ENCODE measurements at places on chromosomes 7 and 10.
A peak's percentile ranks its signal among the peaks of the same experiment; 100 is the strongest.

- DNase-seq = no peak
These were observed 104.9 kb downstream of the CDK6 start for GRCh38 chr7:92731335-92732063.

- DNase-seq = no peak
These were observed 25.3 kb upstream of the SMARCD3 start for GRCh38 chr7:151273651-151274390.

GRCh38 chr10:14681305-14681704, 93.4 kb downstream of the FAM107B start:
- no peak for DNase-seq

- DNase-seq = no peak
These were observed 201.4 kb downstream of the PCLO start for GRCh38 chr7:82961240-82961639.

GRCh38 chr10:68861253-68861652, 33.9 kb downstream of the STOX1 start:
- peak; percentile 17 for DNase-seq

DNA sequence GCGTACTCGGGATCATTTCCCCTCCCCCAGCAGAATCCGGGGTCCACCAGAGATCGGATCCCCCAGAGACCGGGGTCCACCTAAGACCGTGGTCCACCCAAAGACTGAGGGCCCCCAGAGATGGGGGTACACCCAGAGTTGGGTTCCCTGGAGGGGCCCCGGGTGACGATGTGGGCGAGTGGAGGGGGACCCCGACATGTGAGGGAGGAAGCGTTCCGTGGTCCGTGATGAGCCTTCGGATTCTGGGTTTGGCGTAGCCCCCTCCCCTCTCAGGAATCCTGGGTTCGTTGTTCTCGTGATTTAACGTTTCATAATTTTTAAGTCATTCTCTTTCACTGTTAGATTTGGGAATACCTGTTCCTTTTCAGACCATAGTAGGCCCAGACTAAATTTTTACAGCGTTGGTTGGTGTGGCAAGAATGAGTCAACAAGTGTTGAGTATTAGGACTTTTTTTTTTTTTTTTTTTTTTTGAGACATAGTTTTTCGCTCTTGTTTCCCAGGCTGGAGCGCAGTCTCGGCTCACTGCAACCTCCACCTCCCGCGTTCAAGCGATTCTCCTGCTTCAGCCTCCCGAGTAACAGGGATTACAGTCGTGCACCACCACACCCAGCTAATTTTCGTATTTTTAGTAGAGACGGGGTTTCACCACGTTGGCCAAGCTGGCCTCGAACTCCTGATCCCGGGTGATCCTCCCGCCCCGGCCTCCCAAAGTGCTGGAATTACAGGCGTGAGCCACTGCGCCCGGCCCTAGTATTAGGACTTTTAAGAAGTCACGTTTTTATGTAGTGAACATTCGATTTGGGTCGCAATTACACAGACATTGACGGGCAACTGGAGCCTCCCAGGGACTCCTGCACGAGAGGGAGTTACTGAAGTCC, 672 bp downstream of the GTPBP4 start:
- no peak for DNase-seq

DNA sequence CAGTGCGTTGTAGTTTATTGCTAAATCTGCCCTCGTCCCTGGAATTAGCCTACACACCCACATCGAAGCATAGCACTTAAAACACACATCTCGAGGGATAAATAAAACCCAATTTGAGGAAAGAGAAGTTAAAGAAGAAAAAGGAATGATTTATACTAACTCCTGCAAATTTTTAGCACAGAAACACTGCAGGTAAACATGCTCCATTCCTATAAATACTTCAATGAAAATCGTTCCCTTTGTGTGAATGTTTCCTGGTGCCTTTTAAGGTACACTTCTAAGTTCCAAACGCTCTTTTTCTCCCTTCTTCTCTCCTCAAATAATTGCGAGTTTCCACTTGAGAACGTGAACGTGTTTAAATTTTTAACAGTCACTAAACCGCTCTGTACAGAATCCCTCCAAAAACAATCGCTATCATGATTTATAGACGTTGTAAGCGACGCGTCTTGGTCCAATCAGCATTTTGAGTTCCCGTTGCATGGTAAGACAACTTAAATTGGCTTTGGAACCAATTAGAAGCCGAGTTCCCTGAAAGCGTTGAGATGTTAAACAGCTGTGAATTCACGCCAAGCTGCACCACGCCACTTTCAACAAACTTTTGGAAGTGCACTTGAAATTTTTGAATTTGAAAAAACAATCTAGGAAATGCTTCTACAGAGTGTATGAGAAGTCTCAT, 12.5 kb upstream of the EBLN1 start:
- DNase-seq = peak; percentile 82

DNA sequence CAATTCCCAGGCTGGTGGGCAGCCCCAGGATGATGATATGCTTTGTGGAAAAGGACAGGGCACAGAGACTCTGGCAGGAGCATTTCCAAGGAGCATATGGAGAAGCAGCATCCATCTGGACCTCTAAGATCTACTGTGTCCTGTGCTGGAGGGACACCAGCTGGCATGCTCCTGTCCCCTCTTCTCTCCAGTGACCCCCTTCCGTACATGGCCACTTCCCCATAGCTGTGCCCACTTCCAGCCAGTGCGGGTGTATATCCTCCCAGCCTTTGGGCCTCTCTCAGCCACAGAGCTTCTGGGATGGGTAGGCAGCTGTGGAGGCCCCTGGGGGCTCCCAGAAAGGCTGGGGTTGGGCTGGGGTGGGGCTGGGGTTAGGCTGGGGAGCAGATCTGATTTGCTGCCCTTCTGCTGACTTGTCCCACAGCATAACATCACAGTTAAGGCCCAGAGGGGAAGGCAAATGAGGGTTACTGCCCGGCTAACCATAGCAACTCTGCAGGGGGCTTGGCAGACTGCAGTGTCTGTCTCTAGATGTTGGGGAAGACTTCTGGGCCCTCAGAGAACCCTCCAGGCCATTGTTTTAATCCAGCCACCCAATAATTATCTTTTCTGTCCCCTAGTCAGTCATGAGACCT, 6.3 kb downstream of the NPFFR1 start:
- no peak for DNase-seq

DNA sequence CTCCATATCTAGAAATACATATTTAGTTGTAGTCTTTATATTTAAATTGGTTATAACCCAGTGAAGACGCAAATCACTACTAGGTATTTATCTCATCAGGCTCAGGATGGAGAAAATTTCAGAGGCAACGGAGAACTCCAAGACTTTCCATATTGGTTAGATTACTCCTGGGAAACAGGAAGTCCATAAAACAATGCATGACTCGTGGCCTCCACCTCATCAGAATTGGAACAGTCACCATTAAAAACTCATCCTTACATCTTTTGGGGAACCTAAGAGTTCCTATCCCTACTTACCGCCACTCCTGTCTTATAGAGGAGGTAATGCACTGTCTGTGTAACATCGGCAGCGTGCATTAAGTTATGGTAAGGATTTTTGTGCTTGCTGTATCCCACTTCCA, 177.6 kb downstream of the PPP1R17 start:
- DNase-seq = no peak

- peak; percentile 34 for DNase-seq
These were observed 2.0 kb upstream of the GTPBP4 start for GRCh38 chr10:986137-986825.
